ENCODE measurements at places on chromosomes 1 and 21.

DNA sequence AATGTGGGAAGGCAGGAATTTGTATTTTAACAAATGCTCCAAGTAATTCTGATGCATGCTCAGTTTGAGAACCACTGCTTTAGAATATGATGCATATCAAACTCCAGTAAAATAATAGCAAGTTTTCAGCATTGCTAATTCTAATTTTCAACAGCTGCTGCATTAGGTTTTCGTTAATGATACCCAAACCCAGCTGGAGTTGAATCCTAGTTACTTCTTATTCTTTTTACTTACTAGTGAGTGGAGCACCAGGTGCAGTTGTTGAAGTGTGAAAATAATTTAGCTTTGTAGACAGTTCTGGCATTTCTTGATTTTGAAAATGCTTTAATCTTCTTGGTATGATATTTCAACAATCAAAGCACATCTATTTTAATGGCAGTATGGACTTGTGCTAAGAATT lies 138.5 kb downstream of the HS2ST1 start:
- DNase-seq, result no peak

DNA sequence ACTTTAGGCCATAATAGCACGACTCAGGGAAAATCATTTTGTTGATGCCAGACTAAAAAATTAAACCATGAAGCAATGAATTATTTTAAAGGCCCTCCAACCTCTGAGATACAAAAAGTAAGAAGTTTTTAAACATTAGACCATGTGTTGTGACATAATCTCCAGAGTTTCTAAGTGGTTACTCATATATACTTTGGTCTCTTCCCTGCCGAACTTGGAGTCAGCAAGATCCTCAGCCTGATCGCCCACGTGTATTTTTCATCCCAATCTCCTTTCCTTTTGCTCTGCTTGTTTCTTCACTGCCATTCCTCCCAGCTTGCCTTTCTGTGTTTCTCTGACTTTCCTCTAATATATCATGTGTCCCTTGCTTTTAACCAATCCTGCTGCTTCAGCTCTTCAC lies 3.8 kb downstream of the ARV1 start:
- DNase-seq, result no peak

- DNase-seq, result no peak
Measured at GRCh38 chr1:20932437-20932977, 145.4 kb upstream of the HP1BP3 start.

GRCh38 chr1:71464016-71464415 lies 383.2 kb upstream of the ZRANB2 start:
- no peak for DNase-seq

GRCh38 chr1:39154553-39155421 lies 49.7 kb upstream of the MACF1 start:
- no peak for DNase-seq

DNA sequence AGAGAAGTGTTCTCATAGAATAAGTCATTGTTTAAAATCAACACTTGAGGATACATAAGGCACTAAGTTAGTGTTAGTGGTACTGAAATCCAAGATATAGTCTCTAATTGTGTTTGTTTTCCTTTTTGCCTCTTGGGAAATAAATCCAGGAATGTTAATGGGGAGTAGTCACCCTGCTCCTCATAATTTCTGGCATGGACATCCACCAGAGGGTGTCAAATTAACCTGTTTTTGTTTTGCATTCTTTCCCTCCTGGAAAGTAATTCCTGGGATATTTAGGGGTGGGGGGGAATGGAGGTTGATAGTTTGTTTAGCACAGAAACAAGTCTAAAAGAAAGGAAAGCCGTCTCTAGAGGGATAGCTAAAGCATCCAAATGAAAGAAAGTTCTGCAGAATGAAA lies 87.8 kb upstream of the MAP1LC3C start:
- no peak for DNase-seq

GRCh38 chr1:198165927-198166647 lies 9.3 kb downstream of the NEK7 start:
- no peak for DNase-seq

DNA sequence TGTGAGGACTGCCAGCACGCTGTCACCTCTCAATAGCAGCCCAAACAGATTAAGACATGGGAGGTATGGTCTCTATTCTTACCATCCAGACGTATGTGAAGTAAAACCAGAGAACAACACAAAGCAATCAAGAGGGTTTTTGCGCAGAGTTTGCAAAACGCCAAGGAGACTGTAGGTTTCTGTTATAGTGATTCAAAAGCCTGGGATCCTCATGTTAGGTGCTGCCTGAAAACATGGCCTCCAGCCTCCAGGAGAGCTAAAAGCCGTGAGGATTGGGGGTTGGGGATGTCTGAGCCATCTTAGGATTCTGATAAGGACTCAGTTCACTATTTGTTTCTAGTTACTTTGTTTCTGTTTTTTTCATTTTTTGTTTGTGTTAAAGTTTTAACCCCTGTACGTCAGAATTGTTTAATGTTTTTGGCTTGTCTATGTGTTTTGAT lies 4.2 kb upstream of the CCT8 start:
- no peak for DNase-seq

- no peak for DNase-seq
Measured at GRCh38 chr1:21206117-21206516, 29.4 kb upstream of the EIF4G3 start.

- no peak for DNase-seq
Measured at GRCh38 chr1:227728059-227728891, 6.8 kb downstream of the JMJD4 start.

DNA sequence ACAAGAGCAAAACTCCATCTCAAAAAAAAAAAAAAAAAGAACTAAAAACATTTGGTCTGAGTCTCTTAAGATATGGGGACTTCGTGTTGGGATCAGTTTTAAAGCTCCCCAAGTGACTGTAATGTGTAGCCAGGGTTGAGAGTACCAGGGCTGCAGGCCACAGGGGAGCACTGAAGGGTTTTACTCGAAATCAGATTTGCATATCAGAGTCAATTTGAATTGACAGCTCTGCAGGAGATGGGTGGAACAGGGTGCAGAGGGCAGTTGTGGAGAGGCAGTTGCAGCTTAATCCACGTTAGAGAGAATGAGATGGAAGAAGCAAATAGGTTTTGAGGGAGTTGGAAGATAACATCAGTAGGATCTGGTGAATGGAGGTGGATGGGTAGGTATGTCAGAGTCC lies 20.6 kb upstream of the ELOA start:
- DNase-seq, result no peak

- DNase-seq, result no peak
Measured at GRCh38 chr1:198278943-198279342, 122.1 kb downstream of the NEK7 start.

DNA sequence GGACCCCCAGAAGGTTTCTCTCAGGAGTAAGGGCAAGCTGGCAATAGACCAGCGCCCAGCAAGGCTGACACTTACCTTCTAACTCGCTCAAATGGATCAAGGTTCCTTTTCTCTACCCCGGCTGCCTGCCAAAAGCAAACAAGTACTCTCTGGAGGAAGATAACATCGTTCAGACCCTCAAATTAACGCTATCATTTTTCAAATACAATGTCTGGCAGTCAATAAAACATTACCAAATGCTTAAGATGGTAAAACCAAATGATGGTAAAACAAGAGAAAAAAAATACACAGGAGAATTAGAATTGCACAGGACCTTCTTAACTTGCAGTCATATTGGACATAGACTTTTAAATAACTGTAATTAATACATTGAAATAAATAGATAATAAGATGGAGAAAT lies 148.1 kb downstream of the SPATA46 start:
- no peak for DNase-seq

DNA sequence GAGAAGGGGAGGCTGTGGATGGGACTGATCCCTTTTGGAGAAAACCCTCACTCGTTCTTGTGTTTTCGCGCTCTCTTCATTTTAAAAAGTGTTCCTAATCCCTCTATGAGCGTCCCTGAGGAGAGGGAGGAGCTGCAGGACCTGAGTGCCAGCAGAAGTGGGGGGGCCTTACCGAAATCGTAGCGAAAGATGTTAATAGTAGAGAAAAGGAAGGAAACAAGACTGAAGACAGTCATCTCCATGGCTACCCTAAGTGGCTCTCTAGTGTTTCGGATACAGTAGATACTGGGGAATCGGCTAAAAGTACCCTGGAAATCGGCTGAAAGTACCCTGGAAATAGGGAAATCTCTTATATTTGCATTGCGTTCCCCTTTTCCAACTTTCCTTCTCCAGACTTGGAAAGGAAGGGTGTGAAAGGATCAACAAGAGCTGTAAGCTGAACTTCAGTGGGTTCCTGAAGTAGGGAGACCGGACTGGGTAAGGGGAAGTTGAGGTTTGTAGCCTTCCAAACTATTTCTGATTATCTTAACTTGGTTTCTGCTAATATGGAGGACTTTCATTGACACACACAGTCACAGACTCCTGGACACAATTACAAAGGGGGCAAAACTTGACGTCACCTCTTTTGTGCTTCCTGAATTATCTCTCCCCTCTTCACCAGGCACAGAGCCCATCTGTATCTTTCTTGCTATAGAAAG lies 486 bp upstream of the DSTYK start:
- DNase-seq, result no peak

GRCh38 chr1:95953015-95953414 lies 719.0 kb downstream of the RWDD3 start:
- peak; percentile 30 for DNase-seq

DNA sequence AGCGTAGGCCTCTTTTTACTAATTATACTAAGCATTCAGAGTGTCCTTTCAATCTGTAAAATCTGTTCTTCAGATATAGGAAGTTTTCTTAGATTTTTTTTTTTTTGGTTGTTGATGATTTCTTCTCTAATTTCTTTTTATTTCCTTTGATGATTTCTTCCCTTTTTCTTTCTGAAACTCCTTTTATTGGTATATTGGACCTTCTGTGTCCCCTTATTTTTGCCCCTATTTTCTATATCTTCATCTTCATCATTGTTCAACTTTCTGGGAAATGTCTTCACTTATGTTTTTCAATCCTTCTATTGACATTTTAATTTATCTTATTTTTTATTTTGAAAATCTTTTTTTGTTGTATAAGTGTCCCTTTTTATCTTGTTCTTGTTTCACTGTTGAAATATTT lies 17.2 kb upstream of the SYT14 start:
- no peak for DNase-seq

DNA sequence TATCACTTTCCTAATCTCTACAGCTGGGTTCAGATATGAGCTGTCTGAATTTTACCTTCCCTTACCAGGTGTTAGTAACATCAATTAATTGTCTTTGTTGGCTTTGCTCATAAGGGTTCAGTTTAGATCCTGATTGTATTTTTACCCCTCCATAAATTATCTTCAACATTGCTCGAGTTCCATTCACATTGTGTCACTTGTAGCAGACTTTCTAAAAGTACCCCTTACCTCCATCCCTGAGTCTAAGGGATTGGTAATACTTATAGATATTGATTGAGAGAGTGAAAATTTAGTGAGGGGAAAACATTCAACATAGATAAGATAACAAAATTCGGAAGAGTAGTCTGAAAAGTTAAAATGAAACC lies 7.3 kb downstream of the RASAL2 start:
- DNase-seq, result no peak

DNA sequence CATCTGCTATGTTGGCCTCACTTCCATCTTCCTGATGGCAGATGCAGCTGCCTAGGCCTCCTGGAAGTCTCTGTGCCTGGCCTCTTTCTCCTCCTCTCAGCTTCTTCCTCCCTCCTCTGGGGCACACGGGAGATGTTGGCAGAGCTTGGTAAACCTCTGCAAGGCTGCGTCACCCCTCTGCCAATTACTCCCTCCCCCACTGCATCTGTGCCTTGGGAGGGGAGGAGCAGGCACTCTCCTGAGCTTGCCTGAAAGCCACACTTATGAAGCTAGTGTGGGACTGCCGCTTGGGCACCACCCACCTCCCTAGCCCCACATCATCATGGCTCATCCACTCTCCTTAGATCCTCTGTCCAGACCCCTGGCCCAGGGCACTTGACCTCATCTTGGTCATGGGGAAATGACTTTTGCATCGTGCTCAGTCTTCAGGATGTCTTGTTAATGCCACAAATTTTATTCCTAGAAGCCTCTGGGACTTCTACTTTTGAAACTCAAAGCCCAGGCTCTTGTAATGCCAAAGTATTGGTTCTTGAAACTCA lies 7.3 kb upstream of the TMEM51 start:
- DNase-seq, result no peak

DNA sequence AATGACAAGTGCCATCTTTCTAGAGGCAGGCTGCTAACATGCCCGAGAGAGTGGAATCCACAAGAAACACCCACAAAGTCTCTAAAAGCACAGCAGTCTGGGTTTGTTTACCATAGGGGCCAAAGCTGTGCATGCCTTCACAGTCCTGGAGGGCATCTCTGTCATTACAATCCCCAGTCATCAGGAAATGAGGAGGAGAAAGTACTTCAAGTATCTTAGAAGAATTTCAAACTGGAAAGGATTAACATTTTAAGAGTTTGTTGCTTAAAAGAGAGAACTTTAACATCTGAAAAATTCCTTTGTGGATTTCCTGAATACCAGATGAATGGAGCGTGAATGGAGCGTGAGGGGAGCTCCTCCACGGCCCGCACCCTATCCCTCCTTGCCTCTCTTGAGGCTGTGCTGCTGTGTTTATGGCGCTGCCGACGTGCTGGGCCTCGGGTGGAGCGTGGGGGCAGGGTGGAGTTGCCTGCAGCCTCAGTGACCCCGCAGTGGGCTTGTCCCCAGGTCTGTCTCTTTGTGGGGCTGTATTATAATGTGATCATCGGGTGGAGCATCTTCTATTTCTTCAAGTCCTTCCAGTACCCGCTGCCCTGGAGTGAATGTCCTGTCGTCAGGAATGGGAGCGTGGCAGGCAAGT lies 23.3 kb downstream of the SLC6A17 start:
- no peak for DNase-seq

GRCh38 chr1:100455478-100456072 lies 82.4 kb upstream of the GPR88 start:
- DNase-seq, result no peak
